Cardiac ventricle fibroblast (primary cell): ENCODE measurements at places on chromosomes 5 and 9. TPM values are rescaled to one million over a fixed set of nuclear protein-coding genes. Genes with fewer than 3 reads are reported as not detected.

Gene ADAMTS16
- total RNA-seq: not detected in 2 replicates

Gene PRSS3
- total RNA-seq: 2.7 and 3.3 TPM in 2 replicates

Gene AHRR
- total RNA-seq: 2.9 and 3.0 TPM in 2 replicates

Gene ENG
- 213 and 258 TPM in 2 replicates for total RNA-seq

Gene PGM5
- total RNA-seq: 0.88 and 1.7 TPM in 2 replicates

Gene LCN12
- total RNA-seq: not detected in 2 replicates

Gene PSAT1
- 17.8 and 21.4 TPM in 2 replicates for total RNA-seq

Gene STPG3
- not detected in 2 replicates for total RNA-seq

Gene CORO2A
- 0.19 and 0.44 TPM in 2 replicates for total RNA-seq

Gene CNTLN
- total RNA-seq: 6.5 and 7.7 TPM in 2 replicates

Gene PCDHB16
- total RNA-seq: 0.81 and 1.0 TPM in 2 replicates

Gene RHOBTB3
- total RNA-seq: 102 and 110 TPM in 2 replicates

Gene SPINK7
- total RNA-seq: not detected in 2 replicates

Gene KCNN2
- total RNA-seq: 0.12 TPM in 1 of 2 replicates, not detected in the other

Gene LEAP2
- 0.10 and 0.37 TPM in 2 replicates for total RNA-seq

Gene SH3TC2
- total RNA-seq: 0.24 and 0.37 TPM in 2 replicates
